Suppressor macrophage (primary cell): ENCODE measurements at places on chromosomes 5 and 9.
A peak's percentile ranks its signal among the peaks of the same experiment; 100 is the strongest.

GRCh38 chr9:95815961-95816360 lies 59.5 kb upstream of the ERCC6L2 start:
- DNase-seq: no peak

DNA sequence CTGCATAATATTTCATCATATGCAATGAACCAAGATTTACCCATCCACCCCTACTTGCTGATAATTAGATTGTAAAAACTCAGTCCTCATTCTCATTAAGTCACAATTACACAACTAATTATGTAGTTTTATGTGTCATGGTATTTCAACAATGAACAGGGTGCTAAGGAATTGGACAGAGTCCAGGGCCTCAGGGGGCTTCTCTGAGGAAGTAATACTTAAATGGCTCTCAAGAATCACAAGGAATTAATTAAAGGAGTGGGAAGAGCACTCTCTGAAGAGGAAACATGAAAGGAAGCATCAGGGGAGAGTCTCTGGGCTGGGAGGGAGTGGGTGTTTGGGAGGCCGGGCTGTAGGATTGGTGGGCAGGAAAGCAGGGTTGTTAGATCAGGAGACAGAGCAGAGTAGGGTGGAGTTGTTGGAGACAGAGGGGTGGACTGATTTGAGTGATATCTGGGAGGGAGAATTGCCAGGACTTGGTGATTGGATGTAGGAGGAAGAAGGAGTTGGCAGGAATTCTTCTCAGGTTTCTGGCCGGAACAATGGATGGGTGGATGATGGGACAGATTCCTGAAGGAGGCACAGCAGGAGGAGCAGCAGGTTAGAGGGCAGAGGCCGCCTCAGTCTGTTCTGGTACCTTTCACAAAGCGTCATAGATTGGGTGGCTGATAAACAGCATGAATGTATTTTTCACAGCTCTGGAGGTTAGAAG lies 23.0 kb upstream of the NSG2 start:
- no peak for DNase-seq

DNA sequence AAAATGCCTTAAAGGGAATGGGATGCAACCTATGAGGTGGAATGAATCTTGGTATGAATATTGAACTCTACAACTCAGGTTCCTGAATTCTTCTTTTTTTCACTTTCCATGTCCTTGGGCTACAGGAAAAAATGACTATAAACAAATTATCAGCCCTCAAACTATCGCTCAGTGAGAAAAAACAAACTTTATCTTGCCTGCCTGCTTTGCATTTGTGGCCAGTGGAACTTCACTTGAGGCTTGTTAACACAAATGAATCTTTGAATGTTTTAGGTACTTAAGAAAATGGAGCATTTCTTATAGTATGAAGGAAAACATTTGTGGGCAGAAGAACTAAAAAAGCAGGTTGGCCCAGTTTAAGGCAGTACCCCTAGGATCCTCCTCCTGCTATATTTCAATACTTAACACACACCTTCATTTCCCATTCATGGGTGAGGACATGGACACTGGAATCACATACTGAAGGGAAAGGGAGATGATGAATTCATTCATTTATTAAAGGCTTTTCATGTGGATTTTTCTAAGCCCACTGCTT lies 34.1 kb downstream of the ELOVL7 start:
- no peak for DNase-seq

DNA sequence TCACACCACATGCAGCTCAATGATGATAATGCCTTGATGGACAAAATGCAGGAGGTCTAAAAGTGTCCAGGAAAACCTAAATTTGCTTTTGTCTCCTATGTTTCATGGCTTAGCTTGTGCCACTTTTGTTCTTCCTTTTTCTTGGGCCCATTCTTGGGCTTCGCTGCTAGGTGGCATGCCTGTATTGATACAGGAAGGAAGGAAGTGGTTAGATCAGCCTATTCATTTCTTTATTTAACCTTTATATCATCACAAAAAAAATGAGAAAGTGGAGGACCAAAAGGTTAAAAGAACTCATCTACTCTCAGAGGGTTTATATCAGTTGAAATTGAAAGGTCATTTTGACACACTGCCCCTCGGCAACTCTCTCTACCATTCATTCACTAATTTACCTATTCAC lies 260.2 kb downstream of the ARHGAP26 start:
- DNase-seq: peak; percentile 24

DNA sequence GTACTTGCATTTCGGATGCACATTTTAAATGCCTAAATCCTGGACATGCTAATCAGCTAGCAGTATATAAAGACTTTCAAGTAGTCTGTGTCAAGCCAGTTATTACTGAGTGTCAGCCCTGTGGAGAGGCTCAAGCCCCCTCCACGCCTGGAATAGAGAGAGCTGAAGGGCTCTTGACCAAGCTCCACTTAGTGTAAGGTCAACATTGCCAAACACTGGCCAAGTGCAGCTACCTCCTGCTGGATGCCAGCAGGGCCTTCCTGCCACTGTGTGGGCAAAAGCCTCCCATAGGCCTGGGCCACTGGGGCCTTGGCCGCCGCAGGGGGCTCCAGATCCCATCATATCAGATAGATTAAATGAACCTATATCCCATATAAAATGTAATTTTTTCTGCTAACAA lies 239.4 kb upstream of the PANK3 start:
- DNase-seq: no peak

GRCh38 chr5:148393390-148393741 lies 9.6 kb downstream of the FBXO38 start:
- DNase-seq: no peak

DNA sequence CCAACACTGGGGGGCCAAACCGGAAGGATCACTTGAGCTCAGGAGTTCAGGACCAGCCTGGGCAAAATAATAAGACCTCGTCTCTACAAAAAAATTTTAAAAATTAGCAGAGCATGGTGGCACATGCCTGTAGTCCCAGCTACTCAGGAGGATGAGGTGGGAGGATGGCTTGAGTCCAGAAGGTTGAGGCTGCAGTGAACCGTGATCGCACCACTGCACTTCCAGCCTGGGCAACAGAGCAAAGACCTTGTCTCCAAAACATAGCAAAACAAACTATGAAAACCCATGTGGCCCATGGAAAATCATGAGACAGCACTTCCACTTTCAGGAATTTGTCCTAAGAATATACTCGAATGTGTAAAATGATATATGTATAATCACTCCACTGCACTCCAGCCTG lies 6.1 kb downstream of the SETX start:
- DNase-seq: no peak

- no peak for DNase-seq
Observed at GRCh38 chr9:96125624-96126023, 176.4 kb downstream of the HSD17B3 start.

DNA sequence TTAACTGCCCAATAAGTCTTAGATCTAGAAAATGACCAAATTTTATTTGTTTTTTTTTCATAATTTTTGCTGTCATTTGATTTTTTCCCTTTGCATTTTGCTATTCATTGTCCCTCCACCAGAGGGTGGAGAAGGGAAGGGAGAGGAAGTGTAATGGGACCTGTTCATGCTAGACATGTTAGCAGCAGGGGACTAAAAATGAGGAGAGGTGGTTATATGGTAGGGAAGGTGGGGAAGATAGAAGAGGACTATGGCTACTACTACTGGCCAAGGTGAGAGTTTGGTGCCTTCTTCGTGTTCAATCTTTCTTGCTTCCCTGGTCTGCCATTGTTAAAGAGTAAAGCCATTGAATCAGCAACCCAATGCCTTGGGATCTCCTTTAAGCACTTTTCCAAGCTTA lies 6.4 kb downstream of the GRIA1 start:
- DNase-seq: peak; percentile 4

- DNase-seq: no peak
Observed at GRCh38 chr9:78127279-78128225, 95.9 kb upstream of the GNAQ start.

GRCh38 chr5:172429201-172429940 lies 25.0 kb downstream of the SH3PXD2B start:
- DNase-seq: peak; percentile 93

DNA sequence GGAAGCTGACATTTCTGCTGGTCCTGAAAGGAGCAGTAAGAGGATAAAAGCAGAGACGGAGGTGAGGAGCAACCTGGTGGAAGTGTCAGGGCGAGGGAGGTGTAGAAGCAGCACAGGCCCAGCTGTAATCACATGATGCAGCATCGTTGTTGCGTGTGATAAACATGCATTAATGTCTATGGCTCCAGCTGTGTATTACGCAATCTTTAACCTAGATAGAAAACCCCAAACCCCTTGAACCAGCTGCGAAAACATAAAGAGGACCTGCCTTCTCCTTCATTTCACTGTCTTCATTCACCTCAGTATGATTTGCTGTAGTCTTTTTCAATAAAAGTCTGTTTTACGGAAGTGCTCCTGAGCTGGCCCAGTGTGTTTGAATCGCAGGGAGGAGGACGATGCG lies 162.9 kb downstream of the NTRK2 start:
- DNase-seq: no peak

DNA sequence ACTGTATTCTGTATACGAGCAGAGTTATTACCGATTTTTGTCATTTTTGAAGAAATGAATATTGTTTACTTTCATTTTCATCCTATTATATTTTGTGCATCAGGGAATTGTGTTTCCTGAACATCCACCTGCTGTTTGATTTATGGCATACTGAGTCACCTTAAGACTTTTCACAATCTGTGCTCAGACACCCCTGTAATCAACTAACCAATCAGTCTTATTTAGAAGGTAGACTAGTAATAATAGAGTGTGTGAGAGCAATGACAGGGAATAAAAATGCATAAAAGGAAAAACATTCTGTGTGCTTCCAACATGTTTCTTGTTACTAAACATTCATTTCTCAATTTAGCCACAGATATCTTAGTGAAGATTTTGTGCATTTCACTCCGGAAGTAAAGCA lies 1413.6 kb upstream of the ACO1 start:
- DNase-seq: no peak

DNA sequence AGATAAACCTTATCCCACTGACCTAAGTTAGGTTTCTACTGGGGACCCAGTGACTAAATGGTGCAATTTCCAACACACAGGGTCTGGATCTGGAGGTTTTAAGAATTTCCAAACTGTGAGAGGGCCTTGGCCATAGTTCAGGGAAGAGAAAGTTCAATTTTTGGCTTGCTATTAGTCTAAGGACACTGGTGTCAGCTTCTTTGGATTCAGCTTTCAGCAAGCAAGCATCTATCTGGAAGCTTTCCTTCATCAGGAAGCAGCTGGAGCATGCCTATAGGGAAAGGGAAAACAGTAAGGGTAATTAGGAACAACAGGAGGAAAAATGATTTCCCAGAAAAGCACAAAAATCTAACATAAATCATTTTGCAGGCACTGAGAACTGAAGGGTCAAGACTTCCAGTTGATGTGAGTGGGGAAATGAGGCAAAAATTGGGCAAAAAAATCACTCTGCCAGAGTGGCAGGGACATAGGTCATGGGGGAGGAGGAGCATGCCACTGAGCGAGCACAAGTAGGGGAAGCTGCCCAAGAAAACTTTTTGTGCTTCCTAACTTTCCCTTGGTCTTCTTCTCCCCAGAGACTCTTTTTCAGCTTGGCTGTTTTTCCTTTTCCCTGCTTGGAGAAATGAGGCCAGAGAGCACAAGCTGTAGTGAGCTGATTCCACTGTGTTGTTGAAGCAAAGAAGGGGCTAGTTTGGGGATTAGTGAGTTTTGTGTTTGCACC lies 299.6 kb downstream of the FGF10 start:
- DNase-seq: no peak

GRCh38 chr9:136538599-136539426 lies 7.0 kb downstream of the NOTCH1 start:
- peak; percentile 73 for DNase-seq

DNA sequence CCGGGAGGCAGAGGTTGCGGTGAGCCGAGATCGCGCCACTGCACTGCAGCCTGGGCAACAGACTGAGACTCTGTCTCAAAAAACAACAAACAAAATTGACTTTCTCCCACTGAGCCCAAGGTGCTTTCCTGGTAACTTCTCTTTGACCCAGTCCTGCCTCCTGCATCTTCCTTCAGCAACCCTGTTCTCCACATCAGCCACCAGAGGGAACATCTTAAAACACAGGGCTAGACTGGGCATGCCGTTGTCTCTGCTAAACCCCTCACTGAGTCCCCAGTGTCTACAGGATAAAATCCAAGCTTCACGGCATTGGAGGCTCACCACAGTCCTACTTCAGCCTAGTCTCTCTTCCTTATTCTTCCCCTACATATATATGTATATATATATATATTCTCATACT lies 39.8 kb upstream of the KCNMB1 start:
- DNase-seq: no peak

- peak; percentile 80 for DNase-seq
Observed at GRCh38 chr5:133232011-133232410, 180.2 kb downstream of the HSPA4 start.

DNA sequence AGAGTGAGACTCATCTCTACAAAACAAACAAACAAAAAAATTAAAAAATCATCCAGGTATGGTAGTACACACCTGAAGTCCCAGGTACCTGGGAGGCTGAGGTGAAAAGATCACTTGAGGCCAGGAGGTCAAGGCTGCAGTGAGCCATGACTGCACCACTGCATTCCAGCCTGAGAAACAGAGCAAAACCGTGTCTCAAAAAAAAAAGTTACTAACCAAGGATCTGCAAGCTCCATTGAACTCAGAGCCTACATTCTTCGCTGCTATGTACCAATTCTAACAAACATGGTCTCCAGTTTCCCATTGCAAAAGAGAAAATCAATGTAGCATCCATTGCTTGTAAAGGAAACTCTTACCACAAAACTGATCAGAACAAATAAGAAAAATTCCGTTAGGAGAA lies 33.5 kb downstream of the MTMR12 start:
- no peak for DNase-seq

- no peak for DNase-seq
Observed at GRCh38 chr9:127210851-127211730, 53.5 kb upstream of the GARNL3 start.

DNA sequence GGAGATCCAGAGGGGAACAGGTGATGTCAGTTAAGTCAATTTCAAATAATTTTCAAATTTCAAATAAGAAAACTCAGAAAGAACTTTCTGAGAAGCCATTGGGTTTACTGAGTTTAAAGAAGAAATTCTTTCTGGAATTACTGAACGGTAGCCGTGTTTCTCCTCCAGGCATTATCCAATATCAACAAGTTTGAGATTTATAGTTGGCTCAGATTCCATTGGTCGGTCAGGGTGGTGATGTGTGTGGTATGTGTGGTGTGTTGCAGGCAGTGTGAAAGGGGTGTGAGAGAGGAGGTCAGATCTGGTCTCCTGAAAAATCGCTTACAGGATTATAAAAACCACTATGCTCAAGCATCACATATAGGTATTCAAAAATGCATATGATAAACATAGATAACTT lies 60.1 kb downstream of the PDE4D start:
- no peak for DNase-seq

GRCh38 chr5:181187500-181188213 lies 17.3 kb downstream of the TRIM7 start:
- DNase-seq: peak; percentile 80
